CD4-positive, alpha-beta T cell (primary cell): ENCODE measurements at places on chromosomes 7 and 10.

- DNase-seq = no peak
Measured at GRCh38 chr7:20220921-20221547, 3.9 kb upstream of the MACC1 start.

DNA sequence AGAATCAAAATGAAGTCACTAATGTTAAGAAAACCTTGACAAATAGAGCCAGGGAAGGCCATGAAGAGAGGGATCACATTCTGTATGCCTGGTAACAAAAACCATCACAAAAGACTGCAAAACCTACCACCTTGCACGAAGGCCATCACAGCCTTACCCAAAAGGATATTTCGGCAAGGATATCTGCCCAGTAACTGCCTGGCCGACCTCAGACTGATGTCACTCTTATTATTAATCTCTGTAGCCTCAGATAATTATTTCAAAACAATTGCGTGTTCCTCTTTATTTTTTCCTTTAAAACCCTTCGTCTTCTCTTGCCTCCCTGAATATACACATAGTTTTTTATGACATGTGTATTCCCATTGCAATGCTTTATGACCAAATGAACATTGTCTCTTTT is 52.5 kb downstream of the CDC14C start:
- no peak for DNase-seq

GRCh38 chr7:71627651-71628050 is 495.7 kb downstream of the GALNT17 start:
- DNase-seq = no peak

GRCh38 chr10:65273115-65273514 is 1652.7 kb upstream of the LRRTM3 start:
- no peak for DNase-seq

DNA sequence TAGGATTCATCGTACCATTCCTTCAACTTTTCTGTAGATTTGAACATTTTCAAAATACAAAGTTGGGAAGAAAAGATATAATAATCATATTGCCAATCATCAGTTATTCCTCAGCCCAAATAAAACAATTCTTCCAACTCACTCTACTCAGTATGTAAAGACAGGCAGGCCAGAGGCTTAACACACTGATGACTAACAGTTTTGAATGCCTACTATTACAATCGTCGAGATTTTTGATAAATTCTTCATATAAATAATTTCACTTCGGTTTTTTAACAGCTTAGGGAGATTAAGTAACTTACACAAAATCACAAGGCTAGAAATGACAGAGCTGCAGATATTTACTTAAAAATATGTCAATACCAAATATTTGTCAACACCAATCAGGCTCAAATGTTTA is 17.6 kb downstream of the CYTH3 start:
- DNase-seq = no peak

DNA sequence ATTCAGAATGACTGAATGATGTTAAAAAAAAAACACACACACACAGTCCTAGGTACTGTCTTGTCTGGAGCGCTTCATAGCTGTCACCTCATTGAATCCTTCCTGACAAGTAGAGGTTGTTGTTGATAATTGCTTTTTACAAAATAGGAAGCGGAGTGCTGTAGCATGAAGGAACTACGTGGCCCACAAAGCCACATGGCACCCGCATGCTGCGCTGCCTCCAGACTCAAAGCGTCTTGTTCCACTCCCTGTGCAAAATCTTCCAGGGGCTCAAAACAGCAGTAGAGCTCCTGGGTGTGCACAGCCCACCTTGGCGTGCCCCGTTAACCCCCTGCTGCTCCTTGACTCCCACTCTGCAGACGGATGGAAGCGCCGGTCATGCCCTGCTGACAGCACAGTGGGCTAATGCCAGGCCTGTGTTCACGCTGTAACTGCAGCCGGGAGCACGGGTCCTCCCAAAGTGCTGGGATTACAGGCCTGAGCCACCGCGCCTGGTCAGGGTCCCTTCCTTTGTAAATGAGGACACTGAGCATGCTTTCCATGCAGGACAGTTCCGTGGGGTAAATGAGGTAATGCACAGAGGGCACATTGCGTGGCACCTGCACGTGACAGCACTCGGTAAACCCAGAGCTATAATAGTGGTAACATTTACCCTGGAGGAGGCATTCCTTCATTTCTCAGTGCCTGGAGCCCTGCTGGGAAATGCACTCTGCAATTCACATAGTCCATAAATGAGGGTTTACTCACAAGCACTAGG is 91.1 kb upstream of the GNA12 start:
- DNase-seq = no peak

GRCh38 chr7:140698477-140698876 is 2.0 kb downstream of the NDUFB2 start:
- DNase-seq = no peak

- no peak for DNase-seq
Measured at GRCh38 chr7:2725178-2726105, 37.4 kb downstream of the AMZ1 start.

DNA sequence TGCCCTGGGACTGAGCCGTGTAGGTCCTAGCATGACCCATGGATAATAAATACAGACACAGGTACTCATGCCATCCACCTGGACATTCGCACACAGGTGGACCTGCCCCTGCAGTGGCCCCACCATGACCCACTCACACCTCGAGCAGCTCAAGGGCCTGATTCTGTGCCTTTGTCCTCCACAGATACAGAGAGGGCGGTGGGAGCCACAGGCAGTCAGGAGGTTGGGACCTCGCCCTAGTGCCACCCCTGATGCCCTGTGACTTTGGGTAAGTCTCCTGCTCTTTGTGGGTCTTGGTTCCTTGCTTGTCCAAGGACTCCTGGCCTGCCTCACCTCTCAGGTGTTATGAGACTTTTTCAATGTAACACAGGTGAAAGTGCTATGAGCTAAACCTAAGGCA is 42.9 kb downstream of the C10orf120 start:
- no peak for DNase-seq

GRCh38 chr10:17092216-17092944 is 37.2 kb downstream of the CUBN start:
- no peak for DNase-seq

- no peak for DNase-seq
Measured at GRCh38 chr7:54846273-54846672, 87.3 kb upstream of the SEC61G start.

DNA sequence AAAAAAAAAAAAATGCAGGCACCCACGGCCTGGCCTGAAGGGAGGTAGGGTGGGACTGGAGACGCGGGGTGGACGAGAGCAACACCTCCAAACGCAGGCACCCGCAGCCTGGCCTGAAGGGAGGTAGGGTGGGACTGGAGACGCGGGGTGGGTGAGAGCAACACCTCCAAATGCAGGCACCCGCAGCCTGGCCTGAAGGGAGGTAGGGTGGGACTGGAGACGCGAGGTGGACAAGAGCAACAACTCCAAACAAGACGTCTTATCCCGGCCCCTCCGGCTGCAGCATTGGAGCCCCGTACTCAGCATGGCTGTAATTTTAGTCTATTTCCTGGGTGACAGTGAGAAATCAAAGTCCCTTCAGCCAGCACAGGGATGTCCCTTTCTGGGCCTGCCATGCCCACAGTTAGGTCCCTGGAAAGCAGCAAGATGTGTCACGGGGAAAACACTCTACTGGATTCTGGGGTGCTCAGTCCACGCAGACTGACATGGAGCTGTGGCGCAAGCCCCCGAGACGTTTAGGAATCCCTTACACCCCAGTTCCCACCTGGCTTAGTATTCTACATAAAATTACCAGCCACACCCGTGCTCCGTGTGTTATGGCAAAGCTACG is 119.9 kb downstream of the WDR37 start:
- no peak for DNase-seq

GRCh38 chr7:140082770-140083169 is 20.0 kb upstream of the PARP12 start:
- DNase-seq = no peak

- DNase-seq = no peak
Measured at GRCh38 chr10:118300320-118300719, 41.8 kb downstream of the FAM204A start.

- no peak for DNase-seq
Measured at GRCh38 chr10:74500026-74500704, 326.2 kb upstream of the KAT6B start.

GRCh38 chr10:31319602-31320549 is 860 bp downstream of the ZEB1 start:
- peak; percentile 58 for DNase-seq

DNA sequence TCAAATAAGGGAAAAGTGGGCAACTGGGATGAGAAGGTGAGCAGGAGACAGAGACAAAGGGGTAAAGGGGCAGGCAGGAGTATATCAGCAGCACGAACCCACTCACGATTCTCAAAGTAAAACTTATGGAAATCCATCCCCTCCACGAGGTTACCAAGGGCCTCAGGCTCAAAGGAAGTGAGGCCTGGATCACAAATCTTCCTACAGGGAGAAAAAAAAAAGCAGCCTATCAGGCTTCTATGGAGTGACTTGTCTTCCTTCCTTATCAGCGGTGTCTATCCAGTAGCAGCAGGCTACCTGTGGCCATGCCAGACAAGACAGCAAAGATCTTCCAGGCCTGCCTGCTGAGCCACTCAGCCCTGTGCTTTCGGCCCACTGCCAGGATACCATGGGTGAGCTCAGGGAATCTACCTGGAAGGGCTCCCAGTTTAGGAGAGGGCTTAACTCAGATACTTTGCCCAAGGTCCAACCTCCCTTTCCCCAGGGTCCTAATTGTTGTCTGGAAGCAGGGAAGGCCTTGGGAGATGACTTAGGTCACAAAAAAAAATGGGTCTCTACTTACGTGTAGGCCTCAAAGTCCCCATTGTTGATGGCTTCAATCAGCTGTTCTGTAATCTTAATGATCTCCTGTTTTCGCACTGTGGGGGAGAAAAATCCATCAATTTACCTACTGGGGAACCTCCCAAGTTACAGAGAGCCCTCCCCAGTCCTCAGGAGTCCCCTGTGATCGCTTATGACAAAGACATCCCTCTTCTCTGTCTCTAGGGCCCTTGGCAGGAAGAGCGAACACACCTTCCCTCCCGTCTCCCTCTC is 5.7 kb upstream of the NDST2 start:
- no peak for DNase-seq

DNA sequence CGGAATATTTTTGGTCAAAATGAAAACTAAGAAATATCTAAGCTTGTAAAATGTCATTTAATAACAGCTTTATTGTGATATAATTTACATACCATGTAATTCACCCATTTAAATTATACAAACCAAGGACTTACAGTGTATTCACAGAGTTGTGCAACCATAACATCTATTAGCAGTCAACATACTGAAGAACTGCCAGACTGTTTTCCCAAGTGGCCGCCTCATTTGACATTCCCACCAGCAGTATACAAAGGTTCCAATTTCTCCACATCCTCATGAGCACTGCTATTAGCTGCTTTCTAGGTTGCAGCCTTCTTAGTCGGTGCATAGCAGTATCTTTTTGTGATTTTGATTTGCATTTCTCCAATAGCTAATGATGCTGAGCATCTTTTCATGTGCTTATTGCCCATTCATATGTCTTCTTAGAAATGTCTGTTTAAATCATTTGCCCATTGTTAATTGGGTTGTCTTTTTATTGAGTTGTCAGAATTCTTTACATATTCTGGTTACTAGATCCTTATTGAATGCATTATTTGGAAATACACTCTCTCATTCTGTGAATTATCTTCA is 153.0 kb upstream of the FGFR2 start:
- DNase-seq = no peak

GRCh38 chr10:96719850-96720421 is 378 bp downstream of the PIK3AP1 start:
- DNase-seq = peak; percentile 46

DNA sequence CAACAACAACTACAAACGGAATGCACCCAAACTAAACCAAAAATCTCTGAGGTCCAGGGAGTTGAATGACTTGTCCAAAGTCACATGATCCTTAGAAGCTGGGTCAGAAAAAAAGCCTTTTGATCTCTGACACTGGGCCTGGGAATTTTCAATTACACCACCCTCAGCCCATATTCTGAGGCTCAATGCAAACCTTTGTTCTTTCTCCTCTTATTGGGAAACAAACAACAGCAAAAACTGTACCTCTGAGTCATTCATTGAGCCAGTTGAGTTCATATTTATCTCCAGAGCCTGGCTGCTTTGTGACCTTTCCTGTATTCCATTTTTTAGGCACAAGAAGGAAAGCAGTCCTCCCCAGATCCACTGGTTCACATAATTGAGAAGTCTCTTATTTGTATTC is 51.2 kb upstream of the SORCS1 start:
- DNase-seq = no peak

GRCh38 chr10:48627984-48628609 is 23.2 kb upstream of the ARHGAP22 start:
- DNase-seq = no peak

GRCh38 chr10:9898633-9899395 is 1118.9 kb upstream of the CELF2 start:
- no peak for DNase-seq

DNA sequence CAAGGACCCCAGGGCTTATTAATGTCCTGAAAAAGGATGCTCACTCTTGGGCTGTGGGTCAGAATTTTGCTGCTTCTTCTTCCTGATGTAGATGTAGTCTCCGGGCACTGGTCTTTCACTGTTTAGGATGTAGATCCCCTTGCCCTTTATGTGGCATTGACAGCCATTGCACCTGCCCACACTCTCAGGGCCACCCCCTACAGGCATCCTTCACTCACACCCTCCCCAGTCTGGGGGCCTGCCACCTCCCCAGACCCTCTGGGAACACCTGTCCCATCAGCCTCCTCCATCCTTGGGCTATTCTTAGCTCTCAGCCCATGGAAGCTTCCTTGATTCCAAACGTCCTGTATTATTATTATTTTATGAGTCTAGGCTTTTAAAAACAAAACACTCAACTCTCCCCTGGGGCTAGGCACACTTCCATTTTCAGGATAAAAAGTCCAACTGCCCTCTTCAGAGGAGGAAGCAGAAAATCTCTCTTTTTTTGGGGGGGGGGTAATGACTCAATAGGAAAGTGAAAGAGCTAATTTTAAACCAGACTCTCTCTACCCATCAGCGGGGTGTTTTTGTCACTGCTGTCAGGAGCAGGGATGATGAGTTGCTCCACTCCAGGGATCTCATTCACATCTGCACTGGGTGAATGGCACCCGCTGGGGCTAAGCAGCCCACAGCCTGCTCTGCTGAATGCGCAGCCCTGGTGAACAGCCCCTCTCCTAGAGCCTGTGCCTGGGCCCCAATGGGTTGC is 11.5 kb upstream of the KLRG2 start:
- no peak for DNase-seq

DNA sequence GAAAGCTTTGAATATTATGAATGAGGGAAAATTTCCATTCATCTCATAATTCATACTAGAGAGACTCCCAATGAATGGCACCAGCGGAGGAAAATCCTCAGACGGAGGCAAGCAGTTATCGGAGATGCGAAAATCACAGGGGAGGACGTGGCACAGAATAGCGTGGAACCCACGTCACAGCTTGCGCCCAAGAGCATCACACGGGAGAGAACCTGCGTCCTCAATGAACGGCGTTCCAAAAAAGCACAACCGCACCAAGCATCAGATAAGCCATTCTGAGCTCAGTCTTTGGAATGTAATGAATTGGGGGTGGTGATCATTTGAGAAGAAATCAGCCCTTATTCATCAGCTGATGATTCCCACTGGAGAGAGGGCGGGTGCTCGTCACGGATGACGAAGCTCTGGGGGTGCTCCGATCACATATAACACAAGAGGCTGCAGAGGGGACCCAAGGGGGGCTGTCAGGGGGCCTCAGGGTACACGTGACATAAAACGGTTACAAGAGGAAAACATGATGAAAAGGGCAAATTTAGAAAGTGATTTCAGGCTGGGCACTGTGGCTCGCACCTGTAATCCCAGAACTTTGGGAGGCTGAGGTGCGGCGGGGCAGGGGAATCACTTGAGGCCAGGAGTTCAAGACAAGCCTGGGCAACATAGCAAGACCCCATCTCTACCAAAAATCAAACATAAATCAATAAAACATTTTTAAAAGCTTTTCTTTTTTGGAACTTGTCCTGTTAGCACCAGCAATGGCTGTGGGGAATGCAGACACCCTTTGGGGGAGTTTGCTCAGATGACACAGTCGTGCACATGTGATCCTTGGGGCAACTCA is 33.8 kb upstream of the FIS1 start:
- DNase-seq = no peak
